ENCODE measurements at places on chromosomes 1 and 21.

GRCh38 chr1:221782477-221782876 lies 40.6 kb upstream of the DUSP10 start:
- no peak for DNase-seq

- no peak for DNase-seq
These were observed 8.1 kb upstream of the MAP1LC3C start for GRCh38 chr1:242006976-242007375.

- no peak for DNase-seq
These were observed 2.6 kb downstream of the COL16A1 start for GRCh38 chr1:31701091-31701736.

DNA sequence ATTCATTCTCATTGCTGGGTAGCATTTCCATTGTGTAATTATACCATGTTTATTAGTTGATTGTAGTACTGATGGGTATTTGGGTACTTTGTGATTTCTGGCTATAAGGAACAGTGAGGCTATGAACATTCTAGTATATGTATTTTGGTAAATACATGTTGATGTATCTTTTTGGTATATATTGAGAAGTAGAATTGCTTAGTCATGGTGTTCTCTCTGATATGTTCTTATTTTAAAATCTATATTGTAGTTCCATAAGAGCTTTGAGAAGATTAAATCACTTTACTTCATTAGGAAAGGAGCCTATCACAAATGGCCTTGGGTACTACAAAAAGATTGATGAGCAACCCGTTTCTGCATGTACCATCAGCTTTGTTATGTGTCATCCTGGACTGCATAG lies 13.4 kb downstream of the MIXL1 start:
- no peak for DNase-seq

DNA sequence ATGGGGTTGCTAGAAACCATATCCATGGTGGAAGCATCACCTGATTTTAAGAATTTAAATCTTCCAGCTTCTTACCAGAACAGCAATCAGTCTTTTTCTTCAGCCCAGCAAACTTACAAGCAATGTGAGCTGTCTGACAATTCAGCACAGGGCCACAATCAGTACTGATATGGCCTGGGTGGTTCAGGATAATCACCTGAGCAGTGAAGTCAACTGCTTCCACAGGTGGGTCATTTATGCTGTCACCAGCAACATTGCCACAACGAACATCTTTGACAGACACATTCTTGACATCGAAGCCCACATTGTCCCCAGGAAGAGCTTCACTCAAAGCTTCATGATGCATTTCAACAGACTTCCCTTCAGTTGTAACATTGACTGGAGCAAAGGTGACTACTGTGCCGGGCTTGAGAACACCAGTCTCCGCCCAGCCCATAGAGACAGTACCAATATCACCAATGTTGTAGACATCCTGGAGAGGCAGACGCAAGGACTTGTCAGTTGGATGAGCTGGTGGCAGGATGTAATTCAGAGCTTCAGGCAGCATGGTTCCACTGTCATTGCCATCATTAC lies 74.8 kb downstream of the SERINC2 start:
- no peak for DNase-seq

DNA sequence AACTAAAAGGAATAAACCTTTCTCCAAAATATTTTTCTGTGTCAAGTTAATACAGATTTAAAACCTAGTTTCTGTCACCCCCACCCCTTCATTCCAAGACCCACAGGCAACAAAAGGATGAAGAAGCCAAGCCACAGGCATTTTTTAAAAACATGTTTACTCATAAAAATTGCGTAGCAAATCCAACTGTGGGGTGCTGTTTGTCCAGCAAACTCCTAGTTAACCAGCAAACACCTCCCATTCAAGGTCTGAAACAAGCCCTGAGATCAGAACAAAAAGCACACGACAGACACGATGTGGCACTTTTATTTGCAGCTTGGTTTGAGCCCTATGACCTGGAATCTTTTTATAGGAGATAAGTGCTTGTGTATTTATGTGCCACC lies 149.9 kb upstream of the CAMK1G start:
- no peak for DNase-seq

- peak; percentile 80 for DNase-seq
These were observed 7.4 kb downstream of the LRRC53 start for GRCh38 chr1:74504933-74505512.

DNA sequence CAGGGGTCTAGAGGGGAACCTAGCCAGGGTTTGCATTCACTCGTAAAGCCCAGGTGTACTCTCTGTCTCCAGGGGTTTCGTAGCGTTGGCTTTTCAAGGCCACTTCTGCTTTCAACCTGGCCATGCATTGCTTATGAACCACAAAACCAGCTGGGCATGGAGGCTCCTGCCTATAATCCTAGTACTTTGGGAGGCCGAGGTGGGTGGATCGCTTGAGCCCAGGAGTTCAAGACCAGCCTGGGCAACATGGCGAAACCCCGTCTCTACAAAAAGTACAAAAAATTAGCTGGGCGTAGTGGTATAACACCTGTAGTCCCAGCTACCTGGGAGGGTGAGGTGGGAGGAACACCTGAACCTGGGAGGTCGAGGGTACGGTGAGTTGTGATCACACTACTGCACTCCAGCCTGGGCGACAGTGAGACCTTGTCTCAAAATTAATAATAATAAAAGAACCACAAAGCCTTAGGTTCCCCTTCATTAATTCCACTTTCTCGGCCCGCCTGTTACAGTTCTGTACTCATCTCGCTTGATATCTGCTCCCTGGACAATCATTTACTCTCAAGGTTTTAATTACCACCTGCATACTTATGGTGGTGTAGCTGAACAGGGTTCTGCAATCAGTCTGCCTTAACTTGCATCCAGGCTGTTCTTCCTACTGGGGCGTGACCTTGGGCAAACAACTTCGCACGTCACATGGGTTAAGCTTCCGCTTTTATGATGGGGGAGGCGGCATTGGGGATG lies 6.1 kb downstream of the SLC16A4 start:
- no peak for DNase-seq

All from NCI-H774 (cell line).